ENCODE measurements at places on chromosomes 5 and 9. TPM values are rescaled to one million over a fixed set of nuclear protein-coding genes. Genes with fewer than 3 reads are reported as not detected.

Gene SPATA31C1
- 0.04 TPM for total RNA-seq

DNA sequence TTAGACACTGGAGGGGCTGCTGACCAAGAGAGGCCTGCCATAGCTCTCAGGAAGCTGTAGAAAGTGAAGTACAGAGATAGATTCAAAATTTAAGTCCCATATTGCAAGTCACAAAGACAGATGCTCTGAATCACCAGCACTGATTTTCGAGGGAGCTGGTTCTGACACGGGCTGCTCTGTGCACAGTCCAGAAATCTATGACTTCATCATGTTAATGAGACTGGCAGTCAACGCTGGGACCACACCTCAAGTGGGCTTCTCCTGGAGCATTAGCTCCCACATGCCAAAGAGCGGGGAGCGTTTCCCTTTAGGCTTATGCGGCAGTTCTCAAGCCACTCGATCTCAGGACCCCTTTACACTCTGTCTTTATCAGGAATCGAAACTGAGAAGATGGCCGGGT, 34.2 kb upstream of the FAT2 start:
- no peak overlapping the region for H3K4me3 ChIP-seq
- H3K27me3 ChIP-seq, result no peaks in the 10 kb centered on the region
- no peak overlapping the region for H3K27ac ChIP-seq
- peaks cover 17% of the 10 kb centered on the region for H3K4me1 ChIP-seq

GRCh38 chr9:28616310-28616709, 1043.0 kb upstream of the C9orf72 start:
- H3K4me1 ChIP-seq, result no peaks in the 10 kb centered on the region
- no peak for DNase-seq
- no peaks in the 10 kb centered on the region for H3K36me3 ChIP-seq
- H3K27ac ChIP-seq, result no peak overlapping the region
- no peak overlapping the region for H3K4me3 ChIP-seq

DNA sequence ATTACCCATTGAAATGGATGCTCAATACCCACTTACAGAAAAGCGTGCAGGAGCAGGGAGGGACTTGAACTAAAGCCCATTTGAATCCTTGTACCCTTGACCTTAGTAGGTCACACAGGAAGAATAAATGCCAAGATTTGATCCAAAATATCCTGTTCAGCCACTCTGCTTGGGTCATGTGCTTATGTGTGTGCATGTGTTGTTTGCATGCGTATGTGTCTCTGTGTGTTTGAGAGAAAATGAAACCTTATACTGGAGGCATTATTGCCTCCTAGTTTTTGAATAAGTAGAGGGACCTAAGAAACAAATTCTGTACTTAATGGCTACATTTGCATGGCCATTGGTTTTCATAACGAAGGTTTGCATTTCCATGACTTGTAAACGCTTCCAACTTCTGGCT, 63.4 kb upstream of the TRIM32 start:
- H3K27ac ChIP-seq, result peak overlapping the region; percentile 69
- DNase-seq, result peak; percentile 26
- no peak overlapping the region for H3K4me3 ChIP-seq
- no peaks in the 10 kb centered on the region for H3K27me3 ChIP-seq

Gene PTGDS
- 8.4 TPM for total RNA-seq

GRCh38 chr9:88197781-88198340, 59.6 kb upstream of the SPATA31C2 start:
- H3K4me1 ChIP-seq, result peaks cover 9% of the 10 kb centered on the region
- peak overlapping the region; percentile 28 for H3K4me3 ChIP-seq
- DNase-seq, result peak; percentile 80
- peak overlapping the region; percentile 84 for H3K27ac ChIP-seq

DNA sequence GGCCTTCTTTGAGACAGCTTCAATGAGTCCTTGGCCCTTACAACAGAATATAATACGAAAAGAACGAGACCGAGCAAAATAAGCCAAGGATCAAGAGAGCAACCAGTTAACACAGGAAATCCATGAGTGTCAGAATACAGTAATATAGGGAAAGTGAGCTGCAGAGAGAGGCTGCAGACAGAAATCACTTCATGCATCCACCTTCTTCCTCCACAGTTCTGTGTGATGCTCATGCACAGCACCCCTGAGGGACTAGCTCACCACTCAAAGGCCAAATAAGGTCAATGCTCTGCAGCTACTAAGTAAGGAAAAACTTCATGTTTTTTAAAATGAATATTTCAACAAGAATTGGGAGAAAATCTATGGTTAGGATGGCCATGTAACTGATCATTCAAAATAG, 257.1 kb downstream of the MCTP1 start:
- H3K4me3 ChIP-seq, result no peak overlapping the region
- no peaks in the 10 kb centered on the region for H3K36me3 ChIP-seq
- no peak for DNase-seq
- peaks cover 3% of the 10 kb centered on the region for H3K4me1 ChIP-seq

DNA sequence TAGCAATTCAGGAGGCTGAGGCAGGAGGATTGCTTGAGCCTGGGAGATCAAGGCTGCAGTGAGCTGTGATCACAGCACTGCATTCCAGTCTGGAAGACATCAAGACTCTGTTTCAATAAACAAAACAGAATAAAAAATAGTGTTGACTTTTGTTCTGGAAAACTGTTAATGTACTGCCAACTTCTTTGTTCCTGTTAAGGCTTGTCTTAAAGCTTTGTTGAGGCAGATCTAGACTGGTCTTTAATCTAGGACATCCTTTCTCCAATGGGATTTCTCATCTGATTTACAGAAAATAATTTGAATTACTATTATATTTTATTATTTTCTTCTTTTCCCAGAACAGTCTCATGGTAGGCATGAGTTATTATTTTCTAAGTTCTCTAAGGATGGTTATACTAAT, 26.0 kb downstream of the BDP1 start:
- DNase-seq, result no peak
- no peak overlapping the region for H3K27ac ChIP-seq
- no peaks in the 10 kb centered on the region for H3K27me3 ChIP-seq
- H3K4me3 ChIP-seq, result no peak overlapping the region
- no peaks in the 10 kb centered on the region for H3K4me1 ChIP-seq
